ENCODE measurements at places on chromosomes 11 and 22.

DNA sequence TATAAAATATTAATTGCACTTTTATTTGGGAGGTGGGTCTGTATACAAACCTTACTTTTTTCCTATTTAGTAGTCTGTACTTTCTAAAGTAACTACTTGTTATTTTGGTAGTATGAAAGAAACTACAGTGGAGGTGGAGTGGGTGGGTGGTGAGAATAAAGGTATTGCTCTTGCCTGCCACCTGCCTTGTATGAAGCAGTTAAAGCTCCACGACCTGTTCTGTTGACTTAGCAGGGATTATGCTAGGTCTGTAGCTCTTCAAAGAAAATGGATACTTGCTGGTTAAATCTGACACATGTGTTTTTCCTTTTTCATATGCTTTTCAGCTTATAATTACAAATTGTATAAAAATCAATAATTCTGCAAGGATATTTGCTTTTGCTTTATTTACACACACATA, 111.9 kb downstream of the EHF start:
- no peak for DNase-seq

GRCh38 chr22:50144005-50144614, 26.4 kb upstream of the PANX2 start:
- DNase-seq = no peak

GRCh38 chr11:1559111-1559951, 12.7 kb downstream of the DUSP8 start:
- peak; percentile 39 for DNase-seq

GRCh38 chr22:30181459-30182349, 64.9 kb downstream of the LIF start:
- no peak for DNase-seq

- DNase-seq = no peak
Observed at GRCh38 chr11:34631737-34632104, 10.8 kb downstream of the EHF start.

- DNase-seq = peak; percentile 91
Observed at GRCh38 chr11:128481135-128481534, 106.2 kb downstream of the ETS1 start.

DNA sequence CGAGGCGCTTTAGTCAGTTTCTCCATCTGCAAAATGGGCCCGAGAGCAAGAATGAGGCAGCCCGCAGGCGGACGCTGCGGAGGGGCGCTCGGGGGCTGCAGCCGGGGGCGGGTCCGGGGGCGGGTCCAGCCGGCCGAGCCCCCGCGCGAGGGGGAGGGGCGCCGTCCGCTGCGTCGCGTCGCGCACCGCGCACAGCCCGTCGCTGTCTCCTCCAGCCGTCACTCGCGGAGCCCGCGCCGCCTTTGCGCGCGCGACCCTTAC, 282 bp downstream of the PC start:
- no peak for DNase-seq

- DNase-seq = no peak
Observed at GRCh38 chr22:41504397-41504796, 35.5 kb downstream of the ACO2 start.

DNA sequence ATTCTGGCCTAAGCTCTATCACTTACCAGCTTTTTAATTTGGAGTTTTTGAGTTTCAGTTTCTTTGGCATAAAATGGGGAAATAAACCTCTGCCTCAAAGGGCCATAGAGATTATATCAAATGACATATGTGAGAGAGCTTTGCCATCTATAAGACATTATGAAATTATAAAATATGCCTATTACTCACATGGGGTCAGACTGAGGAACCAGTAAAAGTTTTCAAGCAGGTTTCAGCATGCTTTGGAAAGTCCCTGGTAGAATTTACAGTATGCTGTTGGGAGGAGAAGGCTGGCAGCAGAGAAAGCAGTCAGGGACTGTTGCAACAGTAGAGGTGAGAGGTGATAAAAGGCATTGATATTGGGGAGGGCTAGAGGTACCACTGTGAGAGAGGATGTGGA, 13.6 kb upstream of the MTNR1B start:
- DNase-seq = no peak

Measured in BJ (cell line).